ENCODE measurements at places on chromosomes 5 and 9. TPM values are rescaled to one million over a fixed set of nuclear protein-coding genes. Genes with fewer than 3 reads are reported as not detected.

IFNK gene
- not detected for total RNA-seq

SMIM3 gene
- total RNA-seq = 2.5 TPM

FOXD4L4 gene
- 0.25 TPM for total RNA-seq

CENPH gene
- total RNA-seq = 11.1 TPM

SLC6A7 gene
- total RNA-seq = 1.5 TPM
